ENCODE measurements at places on chromosomes 5 and 9.

DNA sequence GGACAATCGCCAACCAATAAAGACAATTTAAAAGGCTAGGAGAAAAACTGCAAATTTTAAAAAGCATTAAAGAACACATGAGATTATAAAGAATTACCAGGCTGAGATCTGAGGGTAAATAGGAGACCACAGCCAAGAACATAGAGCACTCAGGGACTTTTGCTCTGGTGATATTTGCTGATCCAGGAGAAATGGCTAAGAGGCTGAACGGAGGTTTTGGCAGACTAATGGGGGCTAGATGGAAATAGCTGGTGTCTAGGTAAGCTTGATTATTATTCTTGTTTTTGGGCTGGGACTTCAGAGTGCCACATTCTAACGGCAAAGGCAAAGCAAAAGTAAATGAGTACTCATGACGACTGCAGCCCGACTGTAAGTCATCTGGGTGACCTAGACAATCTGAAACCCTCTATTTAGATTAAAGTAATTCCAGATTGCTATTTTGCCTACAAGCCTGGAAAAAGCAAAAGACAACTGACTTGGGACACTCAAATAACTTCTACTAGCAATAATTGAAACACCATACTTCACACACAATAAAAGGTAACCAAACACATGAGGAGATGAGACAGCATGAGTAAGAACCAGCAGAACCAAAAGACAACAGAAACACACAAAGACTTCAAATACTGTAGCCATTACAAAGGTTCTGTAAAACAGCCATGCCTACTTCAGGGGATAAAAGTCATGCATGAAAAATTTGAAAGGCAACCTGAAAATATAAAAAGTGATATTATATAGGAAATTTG lies 68.8 kb downstream of the JAKMIP2 start:
- no peak for DNase-seq

- no peak for DNase-seq
These were observed 75.6 kb upstream of the SH3PXD2B start for GRCh38 chr5:172529896-172530295.

DNA sequence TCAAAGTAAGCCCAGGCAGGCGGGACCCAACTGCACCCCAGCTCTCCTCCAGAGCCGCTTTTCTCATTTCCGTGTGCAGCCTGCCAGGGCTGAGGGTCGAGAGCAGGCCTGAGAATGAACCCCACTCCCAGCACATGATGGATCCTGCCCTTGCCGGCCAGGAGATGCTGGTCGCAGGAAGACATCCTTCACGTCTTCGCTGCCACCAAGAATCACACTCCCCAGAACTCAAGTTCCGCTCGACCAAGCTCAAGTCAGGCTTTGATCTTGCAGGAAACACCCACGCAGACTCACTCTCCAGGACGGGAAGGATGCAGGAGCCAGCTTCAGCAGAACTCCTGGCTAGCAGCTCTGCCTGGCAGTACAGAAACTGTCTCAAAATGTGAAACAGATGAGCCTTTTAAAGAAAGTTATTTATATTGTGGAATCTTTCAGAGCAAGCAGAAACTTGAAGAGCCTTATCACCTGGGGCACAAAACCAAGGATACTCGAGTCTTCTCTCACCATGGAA lies 102.4 kb downstream of the ROR2 start:
- no peak for DNase-seq

DNA sequence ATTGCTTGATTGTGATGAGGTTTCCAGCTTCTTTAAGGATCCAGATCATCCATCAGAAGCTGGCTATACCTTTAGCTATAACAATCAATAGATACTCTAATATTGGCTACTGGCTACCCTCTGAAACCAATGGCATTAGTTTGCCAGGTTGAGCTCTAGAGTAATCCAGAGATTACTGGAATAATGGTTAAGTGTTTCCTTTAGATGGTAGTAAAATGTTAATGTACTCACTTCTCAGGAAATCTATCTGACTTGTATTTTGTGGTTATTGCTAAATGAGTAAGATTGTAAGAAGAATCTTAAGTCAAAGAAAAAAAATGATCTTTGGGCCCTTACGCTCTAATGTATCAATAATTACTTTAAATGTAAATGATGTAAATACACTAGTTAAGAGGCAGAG lies 57.6 kb upstream of the OTP start:
- DNase-seq, result no peak

- DNase-seq, result no peak
These were observed 42.7 kb downstream of the ACER2 start for GRCh38 chr9:19451240-19452087.

Data from activated T-cell treated with anti-CD3 and anti-CD28 coated beads for 4 hours (primary cell).